ENCODE measurements at places on chromosomes 4 and X.

DNA sequence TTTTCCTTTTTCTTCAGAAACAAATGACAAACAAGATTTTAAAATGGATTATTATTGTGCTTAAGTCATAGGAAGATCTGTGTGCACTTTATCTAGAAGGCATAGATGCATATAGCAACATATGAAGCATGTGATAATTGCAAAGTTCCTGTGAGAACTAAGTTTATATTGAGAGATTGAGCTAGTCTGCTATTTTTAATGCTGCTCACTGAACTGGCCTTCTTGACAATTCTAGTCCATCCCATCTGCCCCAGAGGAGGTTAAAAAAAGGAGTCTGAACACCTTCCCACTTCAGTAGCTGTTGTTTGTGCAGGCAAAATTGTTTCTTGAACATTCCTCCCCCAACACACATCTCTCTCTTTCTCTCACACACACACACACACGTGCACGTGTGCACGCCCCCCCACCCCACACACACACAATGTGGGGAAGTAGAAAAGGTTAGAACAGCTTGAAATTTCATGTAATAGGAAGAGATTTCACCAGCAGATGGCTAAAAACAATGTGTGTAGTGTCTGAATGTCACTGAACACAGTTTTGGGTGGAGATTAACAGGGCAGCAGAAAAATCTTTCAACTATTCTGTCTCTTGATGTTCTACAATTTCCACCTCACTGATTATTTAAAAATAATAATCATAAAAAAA is 108.0 kb downstream of the GPM6A start:
- no peak for DNase-seq

- no peak for DNase-seq
These were observed 404.2 kb downstream of the KCNIP4 start for GRCh38 chr4:21544415-21544814.

DNA sequence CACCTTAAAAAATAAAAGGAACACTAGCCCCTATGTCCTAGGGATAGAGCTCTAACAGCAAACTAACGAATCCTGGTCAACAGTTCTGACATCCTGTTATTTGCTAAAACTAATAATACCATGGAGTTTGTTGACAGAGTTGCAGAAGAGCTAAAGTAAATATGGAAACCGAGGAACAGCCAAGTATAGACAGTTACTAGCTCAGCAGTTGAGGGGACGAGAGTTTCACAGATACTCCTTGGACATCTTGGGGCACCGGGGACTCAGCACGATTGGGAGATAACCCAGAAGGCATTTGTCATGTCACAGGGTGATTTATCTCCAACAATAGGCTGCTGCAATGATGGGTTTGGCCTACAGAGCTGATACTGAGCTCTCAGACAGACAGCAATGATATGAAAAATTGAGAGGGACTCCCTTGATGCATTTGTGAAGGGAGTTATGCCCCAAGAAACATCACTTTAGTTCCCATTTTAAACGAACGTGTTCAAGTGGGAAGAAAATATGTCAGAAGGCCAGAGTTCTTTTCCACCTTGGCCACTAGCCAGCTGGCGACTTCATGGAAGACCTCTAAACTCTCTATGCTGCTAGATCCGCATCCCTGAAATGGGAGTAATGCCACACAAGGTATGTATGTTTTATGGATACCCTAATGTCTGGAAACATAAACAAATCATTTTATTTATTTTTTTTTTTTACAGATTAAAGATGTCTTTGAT is 48.6 kb downstream of the TSC22D3 start:
- DNase-seq = no peak

- no peak for DNase-seq
These were observed 97.1 kb upstream of the KLF3 start for GRCh38 chr4:38566806-38567398.

GRCh38 chrX:50075630-50076339 is 125.0 kb downstream of the AKAP4 start:
- no peak for DNase-seq

- no peak for DNase-seq
These were observed 238.7 kb downstream of the DHRSX start for GRCh38 chrX:2261831-2262667.

- DNase-seq = no peak
These were observed 465.1 kb upstream of the PCDH10 start for GRCh38 chr4:132683957-132684356.

GRCh38 chrX:140425712-140426395 is 79.0 kb downstream of the SOX3 start:
- DNase-seq = no peak

- DNase-seq = no peak
These were observed 96.9 kb downstream of the CHRDL1 start for GRCh38 chrX:110698696-110699095.

DNA sequence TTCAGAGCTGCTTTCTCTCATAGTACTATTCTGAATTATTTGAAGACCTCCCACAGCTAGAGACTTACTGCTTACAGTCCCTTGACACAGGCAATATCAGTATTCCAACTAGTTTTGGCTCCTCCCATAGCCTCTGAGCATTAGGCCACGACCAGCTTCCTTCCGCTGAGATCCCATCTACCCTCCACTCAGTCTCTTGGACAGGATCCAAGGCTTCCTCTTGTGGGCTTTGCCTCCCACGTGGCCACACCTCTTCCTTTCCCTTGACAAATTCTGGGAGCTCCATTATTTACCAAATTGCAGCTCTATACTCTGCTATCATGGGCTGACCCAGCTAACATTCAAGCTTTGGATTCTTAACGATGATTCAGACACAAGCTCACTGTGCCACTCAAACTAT is 470.4 kb upstream of the GALNT7 start:
- no peak for DNase-seq

GRCh38 chrX:2928191-2928582 is 952 bp downstream of the ARSD start:
- DNase-seq = no peak

GRCh38 chrX:153644356-153645125 is 2.5 kb upstream of the DUSP9 start:
- DNase-seq = no peak

DNA sequence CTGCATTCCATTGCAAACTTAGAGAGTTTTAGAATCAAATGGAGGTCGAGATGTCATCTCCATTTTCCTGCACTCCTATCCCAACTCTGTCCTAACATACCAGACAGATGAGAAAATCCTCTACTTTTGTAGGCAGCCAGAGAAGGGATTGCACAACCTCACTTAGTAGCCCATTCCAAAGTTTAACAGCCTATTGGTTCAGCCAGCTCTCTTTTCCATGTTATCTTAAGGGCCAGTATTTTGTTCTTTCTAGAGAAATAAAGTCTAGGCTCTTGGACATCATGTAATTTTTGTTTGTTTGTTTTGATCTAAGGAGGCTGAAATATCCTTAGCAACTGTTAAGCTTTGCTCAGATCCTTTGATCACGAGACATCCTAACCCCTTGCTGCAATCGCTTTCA is 173.0 kb downstream of the COX18 start:
- DNase-seq = no peak

- DNase-seq = no peak
These were observed 4.4 kb downstream of the MSMO1 start for GRCh38 chr4:165331823-165332222.

DNA sequence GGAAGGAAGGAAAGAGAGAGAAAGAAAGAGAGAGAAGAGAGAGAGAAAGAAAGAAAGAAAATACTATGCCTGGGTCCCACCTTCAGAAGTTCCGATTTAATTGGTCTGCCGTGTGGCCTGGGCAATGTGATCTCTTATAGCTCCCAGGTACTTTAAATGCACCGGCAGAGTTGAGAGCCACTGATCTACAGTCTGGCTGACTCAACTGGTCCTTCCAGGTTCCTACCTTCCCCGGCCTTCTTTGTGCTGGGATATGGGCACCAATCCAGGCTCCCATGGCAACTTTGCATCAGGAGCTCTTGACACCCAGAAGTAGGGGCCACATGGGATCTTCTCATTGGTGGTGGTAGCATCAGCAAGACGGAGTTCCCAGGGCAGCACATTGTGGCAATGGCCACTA is 186.5 kb upstream of the ATP6AP2 start:
- DNase-seq = no peak

GRCh38 chr4:188002323-188002722 is 6.8 kb downstream of the ZFP42 start:
- DNase-seq = no peak

GRCh38 chrX:104428231-104428630 is 137.8 kb upstream of the IL1RAPL2 start:
- DNase-seq = no peak

DNA sequence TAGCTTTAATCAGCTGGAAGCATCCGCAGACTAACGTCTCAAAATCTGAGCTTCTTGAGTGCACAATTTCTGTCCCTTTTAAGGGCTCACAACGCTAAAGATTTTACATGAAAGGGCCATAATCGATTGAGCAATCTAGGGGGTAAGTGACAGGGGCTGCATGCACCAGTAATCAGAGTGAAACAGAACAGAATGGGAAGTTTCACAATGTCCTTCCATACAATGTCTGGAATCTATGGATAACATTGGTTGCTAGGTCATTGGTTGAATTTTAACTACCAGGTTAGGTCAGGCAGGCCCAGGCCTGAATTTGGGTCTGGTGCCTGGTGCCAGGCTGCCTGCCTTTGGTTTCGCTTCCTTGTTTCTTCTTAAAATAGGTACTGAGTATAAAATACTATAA is 42.0 kb upstream of the MTMR8 start:
- no peak for DNase-seq

GRCh38 chr4:87465739-87466366 is 43.5 kb downstream of the NUDT9 start:
- no peak for DNase-seq

DNA sequence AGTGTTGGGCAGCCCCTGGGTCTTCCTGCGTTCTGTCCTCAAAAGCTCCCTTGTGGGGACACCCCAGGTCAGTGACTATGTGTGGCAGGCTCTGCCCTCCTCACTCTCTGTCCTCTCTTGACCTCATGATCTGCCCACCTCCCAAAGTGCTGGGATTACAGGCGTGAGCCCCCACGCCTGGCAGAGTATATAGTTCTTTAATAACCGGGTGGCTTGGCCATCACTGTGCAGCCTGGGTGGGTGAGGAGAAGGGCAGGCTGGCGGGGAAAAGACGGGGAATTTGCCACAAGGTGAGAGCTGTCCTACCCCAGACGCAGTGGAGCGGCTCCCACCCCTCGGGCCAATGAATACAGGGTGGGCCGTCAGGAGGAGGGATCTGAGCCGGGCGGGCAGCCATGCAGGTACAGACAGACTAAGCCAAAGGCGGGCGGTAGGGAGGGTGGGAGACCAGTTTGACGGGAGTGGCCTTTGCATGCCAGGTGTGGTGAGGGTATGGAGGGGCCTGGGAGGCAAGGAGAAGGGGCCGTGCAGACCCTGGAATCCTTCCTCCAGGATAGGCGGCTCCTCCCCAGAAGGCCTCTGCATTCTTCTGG is 2.5 kb downstream of the SH3BP2 start:
- no peak for DNase-seq

GRCh38 chrX:46837558-46838485 is 979 bp downstream of the RP2 start:
- DNase-seq = no peak

DNA sequence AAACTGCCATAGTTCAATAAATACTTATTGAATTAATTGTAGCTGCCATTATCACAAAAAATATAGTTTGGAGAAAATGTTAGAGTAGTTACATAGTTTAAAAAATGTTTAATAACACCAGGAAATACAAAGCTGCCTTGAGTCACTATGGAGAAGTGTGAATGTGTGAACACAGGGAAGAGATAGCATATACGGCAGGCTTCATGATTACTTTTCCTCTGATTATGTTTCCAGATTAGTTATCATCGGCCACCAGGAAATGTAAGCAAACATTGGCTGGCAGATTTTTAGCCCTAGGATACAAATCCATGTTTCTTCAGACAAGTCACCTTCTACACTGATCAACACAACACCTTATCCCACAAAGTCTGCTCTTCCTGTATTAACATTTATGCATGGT is 4.4 kb downstream of the PRDM5 start:
- no peak for DNase-seq

DNA sequence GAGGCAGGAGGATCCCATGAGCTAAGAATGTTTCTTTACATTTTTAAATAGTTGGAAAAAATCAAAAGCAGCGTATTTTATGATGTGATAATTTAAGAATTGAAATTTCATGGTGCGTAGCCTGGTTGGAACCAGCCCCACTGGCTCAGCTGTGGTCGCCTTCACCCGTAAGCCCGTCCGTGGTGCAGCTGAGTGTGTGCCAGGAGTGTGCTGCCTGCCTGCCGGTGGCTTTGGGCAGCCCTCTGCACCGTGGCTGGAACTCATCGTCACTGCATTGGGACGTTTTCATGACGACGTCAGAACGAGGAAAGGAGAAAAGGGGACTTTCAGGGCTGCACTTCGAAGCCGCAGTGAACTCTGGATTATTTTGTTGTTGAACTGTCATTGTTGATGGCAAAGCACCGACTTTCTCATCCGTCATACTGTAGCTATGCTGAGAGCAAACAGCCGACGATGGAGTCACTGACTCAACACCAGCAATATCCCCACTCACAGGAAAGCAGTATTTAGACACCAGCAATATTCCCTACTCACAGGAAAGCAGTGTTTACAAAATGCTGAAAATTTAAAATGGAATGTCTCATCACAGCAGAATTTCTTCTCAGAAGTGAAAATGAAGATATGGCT is 35.1 kb downstream of the PCGF3 start:
- no peak for DNase-seq

DNA sequence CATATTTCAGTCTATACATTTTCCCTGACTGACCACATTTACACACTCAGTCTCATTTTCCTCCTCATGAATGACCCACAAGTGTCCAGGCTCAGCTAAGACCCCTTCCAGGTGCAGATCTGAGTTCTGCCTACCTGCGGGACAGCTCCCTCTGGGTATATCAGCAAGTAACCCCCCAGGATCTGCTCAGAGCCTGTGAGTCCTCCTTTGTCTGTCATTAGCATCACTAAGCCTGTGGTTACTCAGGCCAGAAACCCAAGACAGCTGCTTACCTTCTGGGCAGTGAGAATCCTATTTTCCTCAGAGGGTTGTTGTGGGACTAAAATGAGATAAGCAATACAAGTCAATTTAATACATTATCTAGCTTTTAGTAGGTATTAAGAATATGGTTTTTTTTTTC is 487.6 kb upstream of the BOD1L1 start:
- no peak for DNase-seq

GRCh38 chr4:11053601-11054220 is 369.1 kb upstream of the CLNK start:
- DNase-seq = no peak

GRCh38 chr4:170428929-170429328 is 339.2 kb upstream of the AADAT start:
- DNase-seq = no peak
